ENCODE measurements at places on chromosomes 5 and 9.

DNA sequence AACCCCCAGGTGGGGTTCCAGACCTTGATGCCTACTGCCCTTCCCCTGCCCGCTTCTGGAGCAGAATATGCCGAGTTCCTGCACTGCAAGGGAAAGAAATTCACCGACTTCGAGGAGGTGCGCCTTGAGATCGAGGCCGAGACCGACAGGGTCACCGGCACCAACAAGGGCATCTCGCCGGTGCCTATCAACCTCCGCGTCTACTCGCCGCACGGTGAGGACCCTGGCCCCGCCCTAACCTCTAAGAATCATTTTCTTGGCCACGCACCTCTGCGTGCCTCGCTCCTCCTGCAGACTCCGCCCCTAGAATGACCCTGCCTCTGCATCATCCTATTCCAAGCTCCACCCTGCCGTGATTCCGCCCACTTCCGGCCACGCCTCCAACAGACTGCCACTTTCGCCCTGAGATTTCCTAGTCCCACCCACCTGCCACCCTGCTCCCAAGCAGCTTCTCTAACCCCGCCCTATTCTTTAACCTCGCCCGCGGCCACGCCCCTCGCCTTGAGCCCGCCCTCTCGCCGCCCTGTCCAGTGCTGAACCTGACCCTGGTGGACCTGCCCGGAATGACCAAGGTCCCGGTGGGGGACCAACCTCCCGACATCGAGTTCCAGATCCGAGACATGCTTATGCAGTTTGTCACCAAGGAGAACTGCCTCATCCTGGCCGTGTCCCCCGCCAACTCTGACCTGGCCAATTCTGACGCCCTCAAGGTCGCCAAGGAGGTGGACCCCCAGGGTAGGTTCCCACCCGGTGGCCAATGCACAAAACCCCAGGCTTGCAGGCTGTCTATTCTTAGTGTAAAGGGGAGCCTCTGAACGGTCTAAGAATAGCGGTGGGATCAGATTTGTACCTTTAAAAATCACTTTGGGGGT is 15.6 kb downstream of the DNM1 start:
- DNase-seq, result peak; percentile 91

DNA sequence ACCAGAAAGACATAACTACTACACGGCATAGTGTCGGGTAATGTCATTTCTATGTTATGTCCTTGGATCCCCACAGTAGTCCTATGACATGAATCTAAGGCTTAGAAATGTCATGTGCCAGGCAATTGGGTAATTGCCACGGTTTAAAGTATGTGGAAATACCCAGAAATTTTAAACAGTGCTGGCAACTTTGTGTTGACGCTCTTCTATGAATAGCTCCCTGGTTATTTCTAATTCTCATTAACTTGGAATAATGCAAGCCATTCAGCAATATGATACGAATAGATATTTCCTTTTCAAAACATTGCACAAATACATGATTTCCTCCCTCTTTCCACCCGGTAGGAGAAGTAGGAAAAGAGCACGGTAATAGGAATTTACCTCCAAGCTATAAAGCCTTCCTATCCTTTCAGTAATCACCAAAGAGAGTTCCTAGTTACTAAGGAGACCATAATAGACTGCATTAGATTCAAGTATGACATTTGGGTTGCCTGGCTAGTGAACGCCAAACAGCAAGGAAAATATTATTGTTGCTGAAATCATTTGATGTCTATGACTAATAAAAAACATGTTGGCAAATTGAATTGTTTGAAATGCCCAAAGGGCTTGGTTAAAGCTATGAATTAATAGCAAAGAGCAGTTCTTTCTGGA is 168.4 kb downstream of the CCDC192 start:
- no peak for DNase-seq

DNA sequence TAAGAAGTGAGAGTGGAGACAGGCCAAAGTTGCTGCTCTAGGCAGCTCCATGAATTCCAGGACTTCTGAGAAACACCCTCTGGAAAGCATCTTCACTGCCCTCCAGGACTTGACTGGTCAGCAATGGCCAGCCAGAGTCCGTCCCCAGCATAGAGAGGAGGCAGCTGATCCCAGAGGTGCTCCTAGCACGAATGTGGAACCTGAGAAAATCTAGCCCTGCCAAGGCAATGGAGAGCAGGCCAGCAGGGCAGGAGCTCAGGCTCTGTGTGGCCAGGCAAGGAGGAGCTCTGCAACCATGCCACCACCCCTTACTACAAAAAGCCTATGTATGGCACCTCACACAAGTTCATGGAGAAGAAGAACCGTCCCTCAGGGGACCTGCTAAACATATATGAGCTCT is 56.1 kb upstream of the SPTLC1 start:
- no peak for DNase-seq

DNA sequence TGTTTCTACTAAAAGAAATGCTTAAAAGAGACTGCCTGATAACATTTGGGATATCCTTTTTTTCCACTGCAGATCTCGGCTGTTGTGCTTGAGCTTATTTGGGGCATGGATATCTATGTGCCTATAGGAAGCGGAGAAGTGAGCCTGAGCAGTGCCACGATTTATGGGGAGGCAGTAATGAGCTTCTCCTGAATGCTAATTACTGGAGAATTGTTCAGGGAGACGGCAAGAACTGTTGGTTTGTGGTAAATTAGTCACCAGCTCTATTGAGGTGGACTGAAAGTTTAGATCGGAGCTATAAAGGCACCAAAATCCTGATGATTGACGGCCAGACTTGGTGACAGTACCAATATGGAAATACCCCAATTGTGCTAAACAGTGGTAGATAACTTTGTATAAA is 186.5 kb downstream of the ARHGEF28 start:
- no peak for DNase-seq

DNA sequence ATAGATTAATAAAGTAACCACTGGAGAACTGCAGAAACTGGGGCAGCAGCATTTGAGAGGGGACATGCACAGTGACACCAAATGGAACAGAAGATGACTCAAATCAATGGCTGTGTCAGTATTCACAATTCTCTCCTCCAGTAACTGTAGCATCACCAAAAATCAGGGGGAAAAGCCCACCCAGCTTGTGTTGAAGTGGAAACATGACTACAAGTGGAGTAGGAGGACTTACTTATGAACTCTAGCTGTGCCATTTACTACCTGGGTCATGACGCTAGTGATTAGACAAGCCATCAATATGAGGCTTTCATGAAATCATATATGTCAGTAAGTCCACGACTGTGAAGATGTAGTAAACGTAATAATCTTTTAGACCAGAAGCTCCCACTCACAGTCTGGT is 199.8 kb upstream of the PTGER4 start:
- DNase-seq, result no peak

GRCh38 chr5:13439430-13439829 is 505.1 kb downstream of the DNAH5 start:
- no peak for DNase-seq

GRCh38 chr5:1036504-1037122 is 28.0 kb downstream of the NKD2 start:
- no peak for DNase-seq

Data from kidney capillary endothelial cell (primary cell).